ENCODE measurements at places on chromosomes 12 and 14.

DNA sequence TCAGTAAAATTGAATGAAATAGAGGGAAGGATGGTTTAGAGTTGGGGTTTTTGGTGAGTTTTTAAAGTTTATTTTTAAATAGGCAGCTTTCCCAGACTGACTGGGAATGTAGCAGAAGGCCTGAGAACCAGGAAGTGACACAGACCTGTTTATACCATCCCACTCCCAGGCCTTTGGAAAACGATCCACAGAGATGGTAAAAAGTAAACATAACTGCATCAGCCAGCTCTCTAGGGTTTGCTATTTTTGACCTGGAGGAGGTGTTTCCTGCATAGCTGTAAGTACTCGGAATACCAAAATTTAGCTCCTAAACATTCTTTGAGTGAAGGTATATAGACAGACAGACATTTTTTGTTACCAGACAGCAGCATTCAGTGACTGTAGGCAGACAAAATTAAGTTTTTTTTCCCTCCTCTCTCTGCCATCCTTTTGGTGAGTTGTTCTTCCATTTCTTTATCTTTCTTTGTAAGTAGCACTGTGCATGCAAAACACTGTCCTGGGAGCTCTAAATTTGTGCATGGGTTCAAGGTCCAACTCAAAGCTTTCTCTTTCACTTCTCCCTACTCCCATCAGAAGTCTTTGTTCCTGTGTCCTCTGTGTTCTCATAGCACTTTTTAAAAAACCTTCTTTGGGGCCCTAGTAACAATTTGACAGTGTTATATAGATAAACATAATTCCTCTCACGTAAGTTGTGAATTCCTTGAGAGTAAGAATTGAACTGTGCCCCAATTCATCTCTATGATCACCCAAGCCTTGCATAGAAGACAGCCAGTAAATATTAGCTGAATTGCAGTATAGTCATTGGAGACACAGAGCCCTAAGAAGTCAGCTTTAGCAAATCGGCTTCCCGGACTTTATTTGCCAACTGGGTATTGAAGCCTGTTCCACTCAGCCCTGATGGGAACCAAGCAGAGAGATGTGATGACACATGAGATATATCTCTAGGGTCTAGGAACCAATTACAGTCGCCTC lies 37.4 kb downstream of the SUSD6 start:
- peak; percentile 17 for DNase-seq

- no peak for DNase-seq
These were observed 357.3 kb upstream of the RGS6 start for GRCh38 chr14:71574976-71575375.

DNA sequence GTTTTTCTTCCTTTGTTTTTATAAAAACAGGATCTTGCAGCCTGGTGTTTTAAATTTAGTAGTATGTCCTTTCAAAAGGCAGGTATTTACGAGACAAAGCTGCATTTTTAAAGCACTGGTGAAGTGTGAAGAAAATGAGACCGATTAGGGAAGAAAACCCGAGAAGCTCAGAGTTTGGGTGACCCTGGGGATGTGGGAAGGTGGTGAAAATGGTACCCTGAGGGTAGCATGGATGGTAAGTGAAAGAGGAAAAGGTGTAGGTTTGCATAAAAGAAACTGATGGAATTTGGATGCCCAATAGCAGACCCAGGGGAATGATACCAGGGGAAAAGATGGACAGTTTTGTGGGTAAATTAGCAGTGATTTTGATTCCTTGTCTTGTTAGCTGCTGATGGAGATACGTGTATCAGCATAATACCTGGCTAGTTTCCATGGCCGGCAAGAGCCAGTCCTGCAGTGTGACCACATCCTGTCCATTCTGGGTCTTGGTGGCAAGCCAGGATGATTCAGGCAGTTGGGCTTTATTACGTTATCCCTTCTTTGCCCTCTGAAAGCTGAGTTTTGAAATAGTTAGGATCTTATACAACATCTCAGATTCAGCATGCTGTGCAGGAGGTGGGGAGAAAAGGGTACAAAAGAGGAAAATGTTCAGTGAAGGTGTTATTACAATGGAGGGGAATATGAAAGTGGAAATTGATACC lies 8.9 kb downstream of the BICD1 start:
- DNase-seq = no peak

GRCh38 chr12:3601461-3602150 lies 110.6 kb downstream of the PRMT8 start:
- no peak for DNase-seq

DNA sequence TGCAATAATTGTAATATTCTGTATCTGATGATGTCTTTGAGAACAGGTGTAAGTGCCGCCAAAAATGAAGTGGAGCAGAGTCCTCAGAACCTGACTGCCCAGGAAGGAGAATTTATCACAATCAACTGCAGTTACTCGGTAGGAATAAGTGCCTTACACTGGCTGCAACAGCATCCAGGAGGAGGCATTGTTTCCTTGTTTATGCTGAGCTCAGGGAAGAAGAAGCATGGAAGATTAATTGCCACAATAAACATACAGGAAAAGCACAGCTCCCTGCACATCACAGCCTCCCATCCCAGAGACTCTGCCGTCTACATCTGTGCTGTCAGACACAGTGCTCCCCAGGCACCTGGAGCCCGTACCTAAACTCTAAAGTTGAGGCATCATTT lies 268.7 kb downstream of the DAD1 start:
- DNase-seq = no peak

GRCh38 chr12:55842681-55843429 lies at the start of gene MMP19:
Gene MMP19, minus strand, starts transcription at chr12:55842936. Its CDS starts 106 bp downstream, at chr12:55842830.
- no peak for DNase-seq

- DNase-seq = no peak
These were observed 127.3 kb downstream of the CNTN1 start for GRCh38 chr12:40819436-40820108.

GRCh38 chr12:15942475-15942874 lies 31.3 kb downstream of the DERA start:
- no peak for DNase-seq

DNA sequence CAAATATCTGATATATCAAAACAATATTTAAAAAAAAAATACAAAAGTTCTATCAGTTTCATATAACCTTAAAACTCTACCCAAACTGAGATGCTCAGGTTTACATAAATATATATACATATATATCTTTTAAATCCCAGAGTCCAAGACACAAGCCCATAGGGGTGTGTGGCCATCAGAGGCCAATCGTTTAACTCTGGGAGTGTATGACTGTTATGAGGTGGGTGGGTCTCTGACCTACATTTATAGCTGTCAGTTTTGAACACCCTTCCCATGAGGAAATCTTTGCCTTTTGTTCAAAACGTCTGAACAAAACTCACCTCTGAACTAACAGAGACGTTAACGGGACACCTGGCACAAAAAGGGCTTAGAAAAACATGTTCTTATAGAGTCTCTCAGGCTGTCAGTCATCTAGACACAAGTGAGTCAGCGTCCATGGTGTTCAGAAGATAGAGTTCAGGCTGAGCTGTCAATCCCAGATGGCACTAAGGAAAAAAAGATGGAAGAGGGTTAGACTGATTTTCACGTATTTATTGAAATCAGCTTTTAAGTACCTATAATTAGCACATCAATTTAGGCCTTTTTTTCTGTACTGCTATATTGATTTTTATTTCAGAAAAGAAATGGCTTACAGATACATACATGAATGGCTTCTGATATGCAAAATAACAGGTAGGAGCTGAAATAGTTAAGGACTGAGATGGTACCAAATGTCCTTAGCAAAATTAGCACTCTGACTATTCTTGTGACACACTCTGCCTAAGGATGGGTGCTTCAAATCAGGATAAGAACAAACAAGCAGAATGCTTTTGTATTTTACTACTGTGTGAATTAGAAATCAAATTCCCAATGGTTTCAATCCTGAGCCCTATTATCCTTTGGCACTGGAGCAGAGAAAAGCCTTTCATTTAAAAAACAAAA lies 29.2 kb downstream of the HIGD1C start:
- DNase-seq = no peak

DNA sequence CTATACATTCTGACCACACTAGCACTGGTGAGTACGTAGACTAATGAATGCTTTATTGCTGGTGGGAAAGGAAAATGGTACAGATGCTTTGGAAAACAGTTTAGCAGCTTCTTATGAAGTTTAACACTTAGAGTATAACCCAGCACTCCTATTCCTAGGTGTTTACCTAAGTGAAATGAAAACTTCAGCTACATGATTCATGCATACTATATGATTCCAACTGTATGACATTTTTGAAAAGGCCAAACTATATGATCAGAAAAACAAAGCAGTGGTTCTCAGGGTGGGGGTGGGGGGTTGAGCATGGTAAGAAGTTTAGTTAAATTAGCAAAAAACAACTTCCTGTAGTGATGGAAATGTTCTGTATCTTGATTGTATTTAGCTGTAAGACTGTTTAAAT lies 22.1 kb upstream of the ARID4A start:
- DNase-seq = no peak

All from MM.1S (cell line).